GOT3 (cell line): ENCODE measurements at places on chromosomes 3 and 15.

DNA sequence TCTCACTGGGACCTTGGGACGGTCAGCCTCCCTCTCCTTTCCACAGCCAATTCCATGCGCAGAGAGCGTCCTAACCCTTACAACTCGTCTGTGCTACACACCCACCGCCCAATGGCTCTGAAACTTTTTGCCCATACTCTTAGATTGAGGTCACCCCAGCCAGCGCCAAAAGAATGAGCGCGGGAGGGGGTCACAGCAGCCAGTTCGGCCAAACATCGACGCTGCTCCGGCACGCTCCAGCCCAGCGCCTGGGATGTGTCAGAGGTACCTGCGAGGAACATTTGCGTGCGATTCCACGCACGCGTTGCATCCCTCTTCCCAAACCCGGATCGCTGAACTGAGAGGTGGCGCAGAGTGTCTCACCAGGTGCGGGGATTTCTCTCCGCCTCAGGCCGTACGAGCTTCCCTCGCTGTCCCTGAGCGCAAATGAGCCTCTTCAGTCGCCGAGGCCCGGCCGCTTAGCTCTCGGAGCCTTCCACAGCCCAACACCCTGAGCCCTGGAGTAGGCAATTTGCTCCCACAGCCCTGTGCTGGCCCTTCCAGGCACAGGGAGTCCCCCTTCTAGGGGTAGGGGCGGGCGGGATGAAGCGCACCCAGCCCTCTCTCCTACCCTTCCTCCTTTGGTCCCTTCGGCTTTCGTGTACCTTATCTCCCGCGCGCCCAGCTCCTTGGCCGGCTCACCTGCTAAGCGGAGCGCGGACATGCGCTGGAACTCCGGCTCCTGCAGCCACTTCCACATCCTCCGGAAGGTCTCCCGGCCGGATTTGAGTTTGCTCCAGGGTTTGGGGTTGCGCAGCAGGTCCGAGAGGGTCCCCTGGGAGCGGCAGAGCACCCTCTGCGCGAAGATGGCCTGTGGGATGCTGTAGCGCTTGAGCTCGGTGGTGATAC, 1.8 kb downstream of the ONECUT1 start:
- DNase-seq: no peak

GRCh38 chr3:47022641-47023071, 43.2 kb downstream of the NBEAL2 start:
- no peak for DNase-seq

- DNase-seq: no peak
Observed at GRCh38 chr3:126612479-126613205, 42.3 kb downstream of the TXNRD3 start.

GRCh38 chr3:277873-278272, 81.3 kb downstream of the CHL1 start:
- DNase-seq: no peak

DNA sequence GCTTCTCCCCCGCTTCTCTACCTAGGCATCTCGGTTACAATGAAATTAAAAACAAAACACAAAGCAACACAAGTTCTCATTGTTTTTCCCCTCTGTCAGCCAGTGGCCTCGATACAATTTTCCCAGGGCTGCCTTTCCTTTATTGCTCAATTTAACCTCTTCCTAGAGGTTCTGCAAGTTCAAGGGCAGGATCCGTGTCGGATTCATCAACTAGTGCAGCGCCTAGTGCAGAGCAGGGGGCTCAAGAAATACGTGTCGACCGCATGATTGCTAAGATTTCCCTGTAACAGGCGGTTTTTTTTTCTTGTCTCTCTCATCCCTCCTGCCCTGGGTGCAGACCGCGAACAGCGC, 1.4 kb upstream of the BHLHE40 start:
- no peak for DNase-seq
